ENCODE measurements at places on chromosomes 1 and 21. TPM values are rescaled to one million over a fixed set of nuclear protein-coding genes. Genes with fewer than 3 reads are reported as not detected.

GRCh38 chr1:234710936-234711724, 101.2 kb upstream of the IRF2BP2 start:
- H3K27ac ChIP-seq = no peak overlapping the region
- no peaks in the 10 kb centered on the region for H3K27me3 ChIP-seq
- H3K4me3 ChIP-seq = no peak overlapping the region
- no peak for DNase-seq

GRCh38 chr1:87457408-87457807, 128.7 kb downstream of the LMO4 start:
- H3K4me1 ChIP-seq = no peaks in the 10 kb centered on the region
- H3K27ac ChIP-seq = no peak overlapping the region
- H3K4me3 ChIP-seq = no peak overlapping the region
- no peak for DNase-seq

DNA sequence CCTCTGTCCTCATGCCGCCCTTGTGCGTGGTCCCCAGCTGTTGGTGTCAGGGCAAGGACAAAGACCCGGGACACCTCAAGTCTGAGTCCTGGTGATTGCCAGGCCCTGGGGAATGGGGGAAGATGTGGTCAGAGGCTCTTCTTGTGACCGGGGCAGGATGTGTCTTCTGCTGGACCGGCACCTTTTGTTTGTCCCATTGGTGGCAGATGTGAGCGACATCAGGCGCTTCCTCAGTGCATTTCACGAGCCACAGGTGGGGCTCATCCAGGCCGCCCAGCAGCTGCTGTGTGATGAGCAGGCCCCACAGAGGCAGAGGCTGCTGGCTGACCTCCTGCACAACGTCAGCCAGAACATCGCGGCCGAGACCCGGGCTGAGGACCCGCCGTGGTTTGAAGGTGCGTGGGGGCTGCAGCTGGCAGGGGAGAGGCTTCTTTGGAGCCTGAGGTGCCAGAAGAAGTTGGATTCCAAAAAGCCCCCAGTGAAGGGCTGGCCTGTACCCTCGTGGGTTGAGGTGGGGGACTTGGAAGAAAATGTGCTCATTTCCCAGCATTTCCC, 8.4 kb downstream of the DFFB start:
- peaks cover 21% of the 10 kb centered on the region for H3K36me3 ChIP-seq
- H3K4me3 ChIP-seq = no peak overlapping the region
- no peak for DNase-seq

DNA sequence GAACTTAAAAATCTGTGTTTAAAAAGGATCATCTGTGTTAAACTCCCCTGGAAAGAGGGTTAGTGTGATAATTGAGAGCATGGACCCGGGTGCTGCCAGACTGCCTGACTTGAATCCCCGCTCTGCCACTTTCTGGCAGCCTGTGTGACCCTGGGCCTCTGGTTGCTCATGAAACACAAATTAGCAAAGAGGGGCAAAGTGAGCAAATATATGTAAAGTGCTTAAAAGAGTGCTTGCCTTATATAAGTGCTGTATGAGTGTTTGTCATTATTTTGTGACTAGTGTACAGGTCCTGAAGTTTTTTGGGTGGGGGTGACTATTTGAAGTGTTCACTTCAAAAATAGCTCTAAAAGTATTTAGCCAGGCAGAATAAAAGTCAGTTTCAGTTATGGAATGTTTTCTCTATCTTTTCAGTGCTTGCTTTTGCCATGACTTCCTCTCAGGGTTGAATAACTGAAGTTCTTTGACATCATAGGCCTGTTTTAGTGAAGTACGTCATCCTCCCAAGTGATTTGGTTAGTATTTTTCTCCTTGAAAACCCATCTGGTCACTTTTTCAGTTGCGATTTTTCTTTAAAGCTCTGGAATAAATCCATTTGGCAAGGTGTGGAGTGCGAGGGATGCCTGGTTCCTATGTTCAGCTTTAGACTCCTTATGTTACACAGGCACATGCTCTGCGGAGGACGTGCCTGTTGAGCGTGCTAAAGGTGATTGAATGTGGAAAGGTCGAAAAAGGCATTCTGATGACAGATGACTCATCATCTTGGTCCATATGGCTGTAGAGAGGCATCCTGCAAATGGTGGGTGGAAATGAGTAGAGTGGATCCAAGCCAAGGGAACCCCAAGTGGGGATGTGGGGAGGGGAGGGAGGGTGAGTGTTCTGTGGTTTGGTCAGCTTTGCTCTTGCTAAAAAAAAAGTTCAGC, 47.8 kb downstream of the AK4 start:
- no peak for DNase-seq
- no peaks in the 10 kb centered on the region for H3K4me1 ChIP-seq
- no peaks in the 10 kb centered on the region for H3K27me3 ChIP-seq
- H3K27ac ChIP-seq = no peak overlapping the region
- H3K4me3 ChIP-seq = no peak overlapping the region
- H3K36me3 ChIP-seq = no peaks in the 10 kb centered on the region

LCE2C gene
- not detected for total RNA-seq

DNA sequence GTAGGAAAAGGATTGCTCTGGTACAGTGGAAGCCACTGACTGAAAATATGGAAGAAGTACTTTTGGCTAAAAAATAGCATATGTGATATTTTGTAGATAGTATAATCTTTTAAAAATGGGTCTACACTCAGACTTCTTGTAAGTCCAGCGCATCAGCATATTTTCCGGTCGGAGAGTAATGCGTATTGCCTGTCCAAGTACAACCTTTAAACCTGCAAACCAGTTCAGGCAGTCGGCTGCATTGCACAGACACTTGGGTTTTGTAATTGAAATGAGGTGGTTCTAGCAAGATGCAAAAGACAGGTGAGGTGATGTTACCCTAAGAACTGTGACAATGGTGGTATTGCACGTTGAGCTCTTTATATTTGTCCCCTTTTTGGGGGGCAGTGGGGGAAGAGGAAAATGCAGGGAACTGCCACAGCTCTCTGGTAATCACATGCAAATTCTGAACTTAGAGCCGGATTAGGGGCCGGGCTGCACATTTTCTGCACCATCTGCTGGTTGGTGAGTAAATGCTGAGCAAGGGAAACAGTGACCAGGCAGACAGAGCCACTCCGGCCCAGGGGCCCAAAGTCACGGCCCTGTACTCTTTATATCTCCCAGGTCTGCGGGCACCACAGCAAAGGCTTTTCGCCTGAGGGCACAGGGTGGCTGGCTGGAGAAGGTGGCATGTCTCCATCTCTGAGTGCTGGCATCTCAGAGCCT, 2.3 kb downstream of the GPR137B start:
- H3K36me3 ChIP-seq = no peaks in the 10 kb centered on the region
- no peak overlapping the region for H3K4me3 ChIP-seq
- peaks cover 14% of the 10 kb centered on the region for H3K27me3 ChIP-seq
- no peak for DNase-seq
- peaks cover 26% of the 10 kb centered on the region for H3K4me1 ChIP-seq

DNA sequence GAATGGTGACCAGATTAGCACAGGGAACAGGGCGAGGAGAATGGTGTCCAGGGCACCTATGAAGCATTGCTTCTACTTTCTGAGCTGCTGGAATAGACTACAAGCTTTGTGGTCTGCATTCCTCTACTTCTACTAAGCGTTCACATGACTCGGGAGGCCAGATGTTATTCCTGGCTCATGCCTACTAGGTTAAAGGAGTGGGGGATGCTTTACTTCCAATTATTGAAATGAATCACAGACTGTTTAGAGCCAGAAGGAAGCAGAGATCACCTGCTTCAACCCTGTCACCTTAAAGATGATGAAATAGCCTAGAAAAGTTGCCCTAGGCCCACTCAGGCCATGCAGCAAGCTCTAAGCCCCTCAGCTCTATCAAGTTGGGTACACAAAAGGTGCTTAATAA, 633.5 kb downstream of the KIF26B start:
- no peaks in the 10 kb centered on the region for H3K4me1 ChIP-seq
- H3K27ac ChIP-seq = no peak overlapping the region
- no peaks in the 10 kb centered on the region for H3K27me3 ChIP-seq
- no peak for DNase-seq
- H3K4me3 ChIP-seq = no peak overlapping the region
- H3K36me3 ChIP-seq = no peaks in the 10 kb centered on the region

PROX1 gene
- not detected for total RNA-seq

DNA sequence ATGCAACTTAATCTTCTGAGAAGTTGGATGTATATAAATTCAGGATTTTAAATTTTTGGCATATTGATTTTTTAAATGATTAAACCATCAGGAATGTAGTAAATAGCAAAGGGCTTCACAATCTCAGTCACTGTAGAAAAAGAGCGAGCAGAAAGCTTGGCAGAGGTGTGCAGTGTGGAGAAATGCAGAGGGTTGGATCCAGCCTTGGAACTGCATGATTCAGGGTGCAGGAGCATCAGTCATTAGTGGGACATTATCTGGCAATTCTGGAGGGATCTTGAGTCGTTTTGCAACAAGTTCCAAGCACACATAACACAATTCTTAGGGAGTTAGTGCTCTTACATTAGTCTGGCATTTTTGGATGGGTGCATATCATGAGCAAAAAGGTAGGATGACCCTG, 267.9 kb downstream of the PLA2G4A start:
- H3K36me3 ChIP-seq = no peaks in the 10 kb centered on the region
- DNase-seq = no peak
- no peak overlapping the region for H3K27ac ChIP-seq
- H3K4me3 ChIP-seq = no peak overlapping the region
- no peaks in the 10 kb centered on the region for H3K4me1 ChIP-seq
- H3K27me3 ChIP-seq = no peaks in the 10 kb centered on the region

- DNase-seq = no peak
- no peaks in the 10 kb centered on the region for H3K4me1 ChIP-seq
- no peaks in the 10 kb centered on the region for H3K36me3 ChIP-seq
Measured at GRCh38 chr1:239250353-239251035, 135.9 kb upstream of the CHRM3 start.

SRSF10 gene
- total RNA-seq = 199 TPM
